ENCODE measurements at places on chromosomes 4 and X.

GRCh38 chr4:27100713-27101112, 240.1 kb downstream of the STIM2 start:
- DNase-seq = no peak

DNA sequence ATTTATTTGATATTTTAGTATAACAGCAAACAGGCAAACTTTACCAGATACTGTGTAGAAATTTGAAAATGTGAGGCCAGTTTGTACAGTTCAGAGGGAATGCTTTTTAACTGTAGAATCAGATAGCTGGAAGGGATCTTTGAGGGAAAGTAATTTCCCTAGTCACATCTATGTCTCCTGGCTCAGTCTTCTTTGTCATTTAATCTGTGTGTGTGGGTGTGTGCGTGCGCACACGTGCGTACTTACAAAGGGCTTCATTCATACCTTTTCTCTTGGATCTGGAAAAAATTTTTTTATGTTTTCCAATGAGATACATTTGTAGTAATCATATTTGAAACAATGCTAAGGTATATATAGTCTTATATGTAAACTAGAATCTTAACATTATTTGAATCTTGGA, 44.6 kb downstream of the IL13RA1 start:
- no peak for DNase-seq

DNA sequence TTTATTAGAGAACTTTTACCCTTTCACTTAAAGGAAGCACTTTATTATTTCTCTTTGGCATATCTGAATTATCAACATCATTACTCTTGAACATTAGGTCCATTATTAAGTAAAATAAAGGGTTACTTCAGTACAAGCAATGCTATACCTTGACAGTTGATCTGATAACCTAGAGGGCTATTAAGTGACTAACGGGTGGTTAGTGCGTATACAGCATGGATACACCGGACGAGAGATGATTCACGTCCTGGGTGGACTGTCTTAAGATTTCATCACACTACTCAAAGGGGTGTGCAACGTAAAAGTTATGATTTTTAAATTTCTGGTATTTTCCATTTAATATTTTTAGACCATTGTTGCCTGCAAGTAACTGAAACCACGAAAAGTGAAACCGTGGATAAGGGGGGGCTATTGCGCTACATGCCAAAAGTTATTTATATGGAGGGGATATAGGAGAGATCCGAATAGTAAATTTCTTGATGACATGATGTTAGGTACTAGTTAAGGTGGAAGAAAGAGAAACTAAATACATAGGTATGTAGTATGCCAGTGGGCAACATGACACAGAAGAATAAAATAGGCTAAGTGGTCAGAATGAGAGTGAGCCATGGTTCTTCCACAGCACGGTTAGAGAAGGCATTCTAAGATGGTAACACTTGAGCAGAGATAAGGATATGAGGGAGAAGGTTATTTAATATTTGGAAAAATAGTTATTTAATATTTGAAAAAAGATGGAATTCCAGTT, 230.8 kb upstream of the ANKRD50 start:
- DNase-seq = no peak

GRCh38 chr4:158111241-158111640, 61.6 kb downstream of the GASK1B start:
- no peak for DNase-seq

- no peak for DNase-seq
Observed at GRCh38 chr4:146585761-146586333, 52.8 kb upstream of the POU4F2 start.

- DNase-seq = no peak
Observed at GRCh38 chr4:16129336-16129735, 45.5 kb upstream of the PROM1 start.

DNA sequence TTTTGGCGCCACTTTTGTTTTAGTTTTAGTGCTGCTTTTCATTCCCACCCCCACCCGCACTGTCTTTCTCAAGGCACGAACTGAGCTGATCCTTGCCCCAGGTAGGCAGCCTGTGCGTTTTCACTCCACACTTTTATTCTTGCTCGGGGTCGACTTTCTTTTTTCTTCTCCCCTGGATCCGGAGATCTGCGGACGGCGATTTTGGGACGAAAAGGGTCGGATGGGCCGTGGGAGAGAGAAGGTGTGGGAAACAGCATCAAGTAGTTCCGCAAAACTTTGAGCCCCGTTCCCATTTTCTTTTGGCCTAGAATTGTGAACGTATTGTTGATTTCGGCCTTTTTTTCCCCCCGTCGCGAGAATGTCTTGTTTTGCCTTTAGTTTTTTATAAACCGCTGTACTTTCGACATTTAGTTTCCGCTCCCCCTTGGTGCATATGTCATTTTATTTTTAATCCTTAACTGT, 531 bp downstream of the STAG2 start:
- no peak for DNase-seq

GRCh38 chr4:53169695-53170617, 195.9 kb downstream of the SCFD2 start:
- no peak for DNase-seq

DNA sequence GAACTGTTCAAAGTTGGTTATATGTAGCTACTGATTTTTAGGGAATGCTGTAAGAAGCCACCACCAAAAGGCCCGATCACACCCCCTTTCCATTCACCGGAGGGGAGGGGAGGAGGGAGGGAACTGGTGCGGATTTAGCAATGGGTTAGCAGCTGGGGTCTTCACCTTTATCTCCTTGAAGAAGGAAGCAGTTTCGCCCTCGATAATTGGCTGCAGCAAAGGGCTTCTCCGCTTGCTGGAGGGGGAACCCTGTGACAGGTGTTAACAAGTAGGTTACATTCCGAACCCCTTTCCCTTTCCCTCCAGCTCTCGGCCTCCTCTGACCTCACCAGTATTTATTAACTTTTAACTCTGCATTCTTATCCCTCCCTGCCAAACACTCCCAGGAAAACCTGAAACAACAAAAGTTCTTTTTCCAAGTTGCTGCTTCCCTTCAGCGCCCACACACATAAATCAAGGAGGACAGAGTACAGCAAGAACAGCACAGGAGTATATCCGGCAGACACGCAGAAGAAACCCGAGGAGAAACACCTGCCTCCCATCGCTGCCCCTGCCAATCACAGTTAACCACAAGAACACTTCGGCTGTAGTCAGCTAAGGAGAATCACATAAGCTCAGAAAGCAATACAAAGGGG, 39.8 kb upstream of the NAP1L5 start:
- no peak for DNase-seq

DNA sequence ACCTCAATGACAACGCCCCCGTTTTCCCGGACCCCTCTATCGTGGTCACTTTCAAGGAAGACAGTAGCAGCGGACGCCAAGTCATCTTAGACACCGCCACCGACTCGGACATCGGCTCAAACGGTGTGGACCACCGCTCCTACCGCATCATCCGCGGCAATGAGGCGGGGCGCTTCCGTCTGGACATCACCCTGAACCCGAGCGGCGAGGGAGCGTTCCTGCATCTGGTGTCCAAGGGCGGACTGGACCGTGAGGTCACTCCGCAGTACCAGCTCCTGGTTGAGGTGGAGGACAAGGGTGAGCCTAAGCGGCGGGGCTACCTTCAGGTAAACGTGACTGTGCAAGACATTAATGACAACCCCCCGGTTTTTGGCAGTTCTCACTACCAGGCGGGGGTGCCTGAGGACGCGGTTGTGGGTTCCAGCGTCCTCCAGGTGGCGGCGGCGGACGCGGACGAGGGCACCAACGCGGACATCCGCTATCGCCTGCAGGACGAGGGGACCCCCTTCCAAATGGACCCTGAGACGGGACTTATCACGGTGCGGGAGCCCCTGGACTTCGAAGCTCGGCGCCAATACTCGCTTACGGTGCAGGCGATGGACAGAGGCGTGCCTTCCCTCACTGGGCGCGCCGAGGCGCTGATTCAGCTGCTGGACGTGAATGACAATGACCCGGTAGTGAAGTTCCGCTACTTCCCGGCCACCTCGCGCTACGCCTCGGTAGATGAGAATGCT, 2.2 kb downstream of the FAT4 start:
- DNase-seq = no peak

DNA sequence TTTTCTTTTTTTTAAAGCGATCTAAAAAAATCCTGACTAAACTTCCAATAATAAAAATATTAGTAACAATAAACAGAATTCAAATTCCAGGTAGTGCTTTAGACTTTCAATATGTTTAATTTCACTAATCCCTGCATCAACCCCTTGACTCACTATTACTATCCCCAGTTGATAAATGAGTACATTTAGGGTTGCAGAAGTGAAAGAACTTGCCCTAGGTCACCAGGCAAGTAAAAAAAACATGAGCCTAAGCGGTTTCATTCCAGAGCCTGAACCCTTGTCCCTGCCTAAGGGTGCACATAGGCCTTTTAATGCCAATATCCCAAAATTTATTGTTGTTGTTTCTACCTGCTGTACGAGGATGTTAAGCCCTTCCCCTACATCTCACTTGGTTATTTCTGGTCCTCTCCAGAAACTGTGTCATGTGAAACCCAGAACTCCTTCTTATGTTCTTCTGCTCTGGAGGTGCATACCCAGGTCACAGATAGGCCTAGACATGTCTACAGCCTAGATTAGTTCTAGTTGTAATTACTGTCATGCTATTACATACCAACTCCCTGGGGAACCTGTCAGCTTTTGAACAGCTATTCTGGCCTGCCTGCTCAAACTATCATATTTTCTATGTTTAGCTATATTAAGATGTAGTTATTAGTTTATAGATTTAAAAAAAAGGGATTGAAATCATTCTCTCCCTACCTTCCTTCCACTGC, 244.5 kb upstream of the PITX2 start:
- DNase-seq = no peak

DNA sequence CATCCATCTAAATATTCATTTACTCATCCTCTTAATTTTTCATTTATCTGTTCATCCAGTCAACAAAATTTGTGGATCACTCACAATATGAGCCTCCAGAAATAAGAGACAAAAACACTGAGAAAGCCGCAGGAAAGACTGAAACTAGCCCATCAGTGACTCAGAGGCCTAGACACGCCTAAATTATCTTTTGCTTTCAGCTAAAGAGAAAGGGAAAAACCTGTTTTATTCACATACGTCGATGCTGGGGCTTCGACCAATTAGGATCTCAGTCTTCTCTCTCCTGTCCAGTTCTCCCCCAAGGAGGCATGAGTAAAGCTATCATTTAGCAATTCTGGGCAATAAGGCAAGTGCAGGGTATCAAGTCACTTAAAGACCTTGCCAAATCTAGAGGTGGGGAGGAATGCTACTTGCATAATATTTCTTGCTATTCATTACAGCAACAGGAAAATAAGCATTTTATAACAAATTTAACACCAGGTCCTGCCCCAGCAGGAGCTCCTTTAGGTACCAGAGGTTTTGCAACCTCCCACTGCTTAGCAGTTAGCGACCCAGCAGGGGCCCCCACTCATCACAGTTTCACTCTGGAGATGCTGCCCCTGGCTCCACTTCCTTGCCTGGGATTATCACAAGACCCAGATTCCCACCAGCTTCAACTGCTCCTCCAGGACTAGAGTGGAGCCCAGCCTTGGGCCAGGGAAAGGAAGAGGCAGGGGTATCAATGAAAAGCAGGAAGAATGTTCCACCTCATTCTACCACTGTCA, 30.1 kb upstream of the TMEM154 start:
- no peak for DNase-seq

GRCh38 chr4:90127706-90128345, 632 bp downstream of the CCSER1 start:
- no peak for DNase-seq

DNA sequence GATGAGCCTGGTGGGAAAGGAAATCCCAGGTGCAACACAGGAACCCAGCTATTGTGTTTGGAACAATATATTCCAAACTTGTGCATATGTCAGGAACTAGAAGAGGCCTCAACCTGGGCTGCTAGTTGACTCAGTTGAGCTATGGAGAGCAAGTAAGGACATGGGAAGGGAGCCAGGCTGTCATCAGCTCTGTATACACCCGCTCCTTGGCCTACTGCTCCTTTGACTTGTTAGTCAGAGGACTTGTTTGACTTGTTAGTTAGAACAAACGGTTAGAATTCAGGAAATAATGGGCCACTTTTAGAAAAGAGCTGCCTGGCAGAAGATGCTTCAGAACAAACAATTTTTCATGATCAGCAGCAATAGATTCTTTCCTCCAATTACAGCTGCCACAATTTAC, 76.4 kb downstream of the CBLL2 start:
- DNase-seq = no peak

DNA sequence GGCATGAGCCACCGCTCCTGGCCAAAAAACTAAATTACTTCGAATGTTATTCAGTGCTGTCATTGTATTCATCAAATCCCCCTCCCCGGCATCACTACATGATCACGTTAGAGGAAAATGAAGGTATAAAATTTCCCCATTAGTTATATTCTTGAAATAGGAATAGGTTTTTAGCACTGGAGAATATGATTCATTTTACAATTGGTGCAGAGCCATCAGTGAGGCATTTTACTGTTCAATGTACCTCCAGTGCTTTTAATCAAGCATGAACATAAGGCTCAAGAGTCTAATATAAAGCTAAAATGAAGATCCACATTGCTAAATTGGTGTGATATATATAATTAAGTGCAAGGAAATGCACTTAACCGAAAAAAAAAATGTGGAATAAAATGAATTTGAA, 18.3 kb downstream of the KLF3 start:
- no peak for DNase-seq

GRCh38 chr4:108828620-108829019, 65.8 kb upstream of the ETNPPL start:
- DNase-seq = no peak

- DNase-seq = no peak
Observed at GRCh38 chrX:132623942-132624341, 135.1 kb upstream of the MBNL3 start.

DNA sequence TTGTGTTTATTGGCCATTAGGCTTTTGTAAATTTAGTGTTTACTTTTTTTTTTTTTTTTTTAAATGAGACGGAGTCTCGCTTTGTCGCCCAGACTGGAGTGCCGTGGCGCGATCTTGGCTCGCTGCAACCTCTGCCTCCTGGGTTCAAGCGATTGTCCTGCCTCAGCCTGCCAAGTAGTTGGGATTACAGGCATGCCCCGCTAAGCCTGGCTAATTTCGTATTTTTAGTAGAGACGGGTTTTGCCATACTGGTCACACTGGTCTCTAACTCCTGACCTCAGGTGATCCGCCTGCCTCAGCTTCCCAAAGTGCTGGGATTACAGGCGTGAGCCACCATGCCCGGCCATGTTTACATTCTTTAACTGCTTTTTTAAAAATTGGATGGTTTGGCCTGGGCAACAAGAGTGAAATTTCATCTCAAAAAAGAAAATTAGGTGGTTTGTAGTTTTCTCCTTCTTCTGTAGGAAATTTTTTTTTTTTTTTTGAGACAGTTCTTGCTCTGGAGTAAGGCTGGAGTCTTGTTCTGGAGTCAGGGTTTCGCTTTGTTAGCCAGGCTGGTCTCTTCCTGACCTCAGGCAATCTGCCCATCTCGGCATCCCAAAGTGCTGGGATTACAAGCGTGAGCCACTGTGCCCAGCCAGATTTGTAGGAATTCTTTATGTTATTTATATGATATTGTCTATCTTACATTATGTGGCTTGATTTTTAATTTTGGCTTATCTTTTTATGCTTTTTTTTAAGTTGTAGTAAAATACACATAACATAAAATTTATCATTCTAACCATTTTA, 15.1 kb downstream of the UBE2K start:
- no peak for DNase-seq

Data from activated T-helper 1 cell treated with anti-CD3 and anti-CD28 coated beads, Interleukin-2, amount 50 U/mL, for 16 hours (primary cell).